ENCODE measurements at places on chromosomes 1 and 21.

DNA sequence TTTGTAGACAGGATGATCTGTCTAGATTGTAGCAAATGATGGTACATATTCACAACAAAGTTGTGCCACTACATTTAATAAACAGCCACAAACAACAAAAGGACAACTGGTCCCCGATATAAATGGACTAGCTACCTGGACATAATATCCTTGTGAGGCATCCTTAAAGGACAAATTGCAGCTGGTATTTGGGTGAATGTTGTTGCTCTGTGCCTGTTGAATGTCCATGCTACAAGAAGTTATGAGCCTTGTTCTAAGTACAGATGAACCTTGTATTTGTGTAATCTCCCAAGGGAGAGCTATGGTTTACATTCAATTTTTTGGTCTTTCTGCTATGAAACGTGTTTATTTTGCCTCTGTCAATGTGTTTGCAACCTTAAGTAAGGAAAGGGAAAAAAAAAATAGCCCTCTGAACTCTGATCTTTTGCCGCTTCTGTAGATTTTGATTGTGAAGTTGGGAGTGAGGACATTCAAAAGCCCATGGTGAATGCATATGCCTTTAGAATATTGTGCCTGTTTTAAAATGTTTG is 26.5 kb downstream of the SFT2D2 start:
- DNase-seq: no peak

DNA sequence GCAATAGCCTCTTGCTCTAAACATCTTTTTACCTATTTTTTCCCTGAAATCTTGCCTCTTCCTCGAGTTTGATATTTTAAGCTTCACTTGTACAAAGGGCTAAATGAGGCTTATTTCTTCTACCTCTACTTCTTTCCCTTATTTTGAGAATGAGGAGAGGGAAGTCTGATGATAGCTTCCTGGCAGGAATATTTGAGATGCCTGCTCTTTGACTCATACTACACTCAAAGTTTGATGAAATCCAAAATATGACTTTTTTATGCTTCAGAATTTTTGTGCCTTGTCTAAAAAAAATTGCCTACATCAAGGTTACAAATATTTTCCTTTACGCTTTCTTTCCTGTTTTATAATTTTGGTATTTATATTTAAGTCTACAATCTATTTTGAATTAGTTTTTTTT is 624.4 kb upstream of the PLXNA2 start:
- DNase-seq: no peak

GRCh38 chr21:44377922-44378645 is 24.7 kb downstream of the TRPM2 start:
- no peak for DNase-seq

GRCh38 chr1:62381831-62382657 is 54.8 kb upstream of the USP1 start:
- DNase-seq: no peak

GRCh38 chr1:101820071-101820470 is 176.7 kb downstream of the OLFM3 start:
- DNase-seq: peak; percentile 87

DNA sequence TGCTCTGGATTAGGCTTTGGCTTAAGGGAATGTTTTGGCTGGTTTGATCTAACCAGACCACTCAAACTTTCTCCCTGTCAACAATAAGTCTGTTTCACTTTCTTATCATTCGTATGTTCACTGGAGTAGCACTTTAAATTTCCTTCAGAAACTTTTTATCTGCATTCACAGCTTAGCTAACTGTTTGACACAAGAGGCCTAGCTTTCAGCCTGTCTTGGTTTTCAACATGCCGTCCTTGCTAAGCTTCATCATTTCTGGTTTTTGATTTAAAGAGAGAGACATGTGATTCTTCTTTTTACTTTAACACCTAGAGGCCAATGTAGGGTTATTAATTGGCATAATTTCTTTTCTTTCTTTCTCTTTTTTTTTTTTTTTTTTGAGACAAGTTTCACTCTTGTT is 14.9 kb upstream of the CYB5R1 start:
- DNase-seq: no peak

DNA sequence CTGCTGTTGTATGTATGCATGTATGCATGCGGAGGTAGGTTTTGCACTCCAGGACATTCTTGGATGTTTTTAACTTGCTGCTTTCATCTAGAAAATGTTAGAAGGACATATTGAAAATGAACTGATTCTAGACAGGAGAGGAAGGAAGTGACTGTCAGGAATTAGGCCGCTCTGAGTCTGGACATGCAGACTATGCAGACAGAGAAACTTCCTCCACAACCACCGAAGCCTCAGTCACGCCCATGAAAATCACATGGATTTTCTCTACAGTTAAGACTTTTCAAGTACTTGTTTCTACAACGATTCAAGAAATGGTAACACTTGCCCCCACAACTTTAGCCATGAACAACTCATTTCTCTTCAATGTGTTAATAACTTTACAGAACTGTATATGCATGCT is 211.1 kb downstream of the SMYD3 start:
- DNase-seq: no peak

DNA sequence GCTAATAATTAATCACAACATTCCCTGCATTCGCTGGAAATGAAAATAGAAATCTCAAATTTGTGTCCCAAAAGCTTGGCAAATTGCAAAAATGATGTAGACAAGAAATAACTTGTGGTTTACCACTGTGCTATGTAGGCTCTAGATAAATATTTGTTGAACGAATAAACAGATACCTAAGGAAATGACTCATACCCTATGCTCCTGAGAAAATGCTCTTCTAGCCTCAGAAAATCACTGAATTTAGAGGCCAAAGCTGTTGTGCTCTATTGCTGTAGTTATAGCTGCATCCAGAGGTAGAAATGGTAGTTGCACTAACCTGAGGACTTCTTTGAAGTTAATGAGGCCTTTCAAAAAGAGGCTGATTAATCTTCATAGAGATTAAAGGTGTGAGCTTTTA is 142.0 kb upstream of the ZNHIT6 start:
- no peak for DNase-seq

GRCh38 chr1:84997667-84998600 is 1.0 kb upstream of the MCOLN2 start:
- no peak for DNase-seq

DNA sequence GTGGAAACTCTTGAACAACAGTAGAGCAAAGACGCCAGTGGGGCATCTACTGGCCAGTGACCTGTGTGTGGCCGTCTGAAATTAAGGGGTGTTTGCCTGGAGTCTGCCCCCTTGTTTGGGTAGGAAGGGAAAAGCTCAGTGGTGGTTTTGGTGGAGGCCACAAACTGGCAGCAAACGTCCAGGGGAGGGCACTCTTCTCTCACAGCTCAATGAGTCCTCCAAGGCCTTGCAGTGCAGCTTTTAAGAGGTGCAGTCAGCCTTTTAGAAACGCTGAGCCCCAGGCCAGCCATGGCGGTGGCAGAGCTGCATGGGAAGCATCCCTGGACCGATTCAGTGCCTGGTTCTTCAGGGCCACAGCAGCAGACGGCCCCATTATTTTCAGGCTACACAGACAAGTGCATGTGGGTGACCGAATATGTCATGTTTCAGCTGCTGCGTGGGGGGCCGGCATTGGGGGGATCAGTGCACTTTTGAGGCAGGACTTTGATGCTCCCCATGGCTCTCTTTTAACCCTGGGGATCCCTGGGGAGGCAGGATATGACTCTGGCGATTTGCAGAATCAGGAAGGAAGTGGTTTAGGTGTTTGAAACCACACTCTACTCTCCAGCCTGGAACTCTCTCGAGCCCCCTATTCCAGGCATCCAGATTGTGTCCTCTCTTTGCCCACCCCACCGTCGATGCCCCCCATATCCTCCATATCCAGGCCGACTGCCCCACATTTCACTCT is 414.0 kb downstream of the PRDM2 start:
- DNase-seq: peak; percentile 86

- DNase-seq: no peak
These were observed 95.3 kb upstream of the HIVEP3 start for GRCh38 chr1:42013881-42014470.

- no peak for DNase-seq
These were observed 45.7 kb upstream of the FMN2 start for GRCh38 chr1:240046000-240046399.

GRCh38 chr1:174726167-174726879 is 273.4 kb upstream of the CACYBP start:
- peak; percentile 54 for DNase-seq

GRCh38 chr1:22408230-22408629 is 43.4 kb upstream of the ZBTB40 start:
- no peak for DNase-seq

GRCh38 chr1:179831852-179832699 is 45.5 kb downstream of the TOR1AIP2 start:
- DNase-seq: no peak

GRCh38 chr1:61301824-61302657 is 219.7 kb downstream of the NFIA start:
- DNase-seq: no peak

- no peak for DNase-seq
These were observed 30.8 kb downstream of the GORAB start for GRCh38 chr1:170562646-170563338.

GRCh38 chr1:64631346-64632034 is 113.4 kb upstream of the RAVER2 start:
- DNase-seq: peak; percentile 15

GRCh38 chr1:60428127-60428526 is 354.6 kb upstream of the C1orf87 start:
- DNase-seq: no peak

- DNase-seq: peak; percentile 34
These were observed 9.9 kb downstream of the SEC16B start for GRCh38 chr1:177959811-177960515.

- DNase-seq: no peak
These were observed 118.3 kb downstream of the GALNT2 start for GRCh38 chr1:230185076-230186001.

GRCh38 chr1:196685506-196685905 is 33.7 kb downstream of the CFH start:
- DNase-seq: no peak

DNA sequence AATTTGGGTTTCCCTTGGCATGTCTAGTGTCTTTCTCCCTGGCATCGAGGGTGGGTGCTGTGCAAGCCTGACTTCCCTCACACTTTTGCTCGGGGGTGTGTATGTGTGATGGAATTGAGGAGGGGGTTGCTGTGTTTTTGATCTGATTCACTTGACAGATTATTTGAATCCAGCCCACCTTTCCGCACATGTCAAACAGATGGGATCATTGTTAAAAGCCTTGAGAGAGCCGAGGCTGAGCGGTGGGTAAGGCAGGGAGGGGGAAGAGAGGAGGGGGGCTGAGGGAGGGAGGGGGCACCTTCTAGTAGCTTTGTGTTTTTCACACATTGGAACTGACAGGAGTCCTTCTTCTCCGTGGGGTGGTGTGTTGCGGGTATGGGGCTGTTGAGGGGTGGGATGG is 90.0 kb downstream of the PAPPA2 start:
- DNase-seq: no peak

DNA sequence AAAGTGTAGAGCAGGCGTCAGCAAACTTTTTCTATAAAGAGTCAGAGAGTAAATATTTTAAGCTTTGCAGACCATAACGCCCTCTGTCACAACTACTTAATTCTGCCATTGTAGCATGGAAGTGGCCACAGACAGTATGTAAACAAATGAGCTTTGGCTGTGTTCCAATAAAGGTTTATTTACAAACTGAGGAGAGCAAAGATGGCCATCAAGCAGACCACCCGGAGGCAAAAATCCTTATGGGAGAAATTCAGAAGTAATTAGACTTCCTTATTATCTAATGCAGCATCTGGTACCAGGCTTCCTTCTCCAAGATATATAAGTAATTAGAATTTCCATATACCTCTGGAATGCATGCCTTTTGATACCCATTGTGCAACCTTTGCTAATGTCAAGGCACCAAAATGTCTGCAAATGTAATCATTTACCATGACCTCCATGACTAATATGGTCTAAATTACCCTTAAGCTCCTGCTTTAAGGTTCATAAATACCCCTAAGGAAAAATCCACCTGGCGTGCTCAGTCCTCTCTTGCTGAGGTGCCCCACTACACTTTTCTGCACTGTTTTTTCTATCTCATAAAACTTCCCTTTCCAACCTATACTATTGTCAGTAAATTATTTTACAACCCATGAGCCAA is 377.8 kb downstream of the MATN1 start:
- no peak for DNase-seq

GRCh38 chr1:116002781-116003420 is 26.6 kb downstream of the SLC22A15 start:
- DNase-seq: no peak

- no peak for DNase-seq
These were observed 333.9 kb downstream of the SRGAP2C start for GRCh38 chr1:121518726-121519041.

DNA sequence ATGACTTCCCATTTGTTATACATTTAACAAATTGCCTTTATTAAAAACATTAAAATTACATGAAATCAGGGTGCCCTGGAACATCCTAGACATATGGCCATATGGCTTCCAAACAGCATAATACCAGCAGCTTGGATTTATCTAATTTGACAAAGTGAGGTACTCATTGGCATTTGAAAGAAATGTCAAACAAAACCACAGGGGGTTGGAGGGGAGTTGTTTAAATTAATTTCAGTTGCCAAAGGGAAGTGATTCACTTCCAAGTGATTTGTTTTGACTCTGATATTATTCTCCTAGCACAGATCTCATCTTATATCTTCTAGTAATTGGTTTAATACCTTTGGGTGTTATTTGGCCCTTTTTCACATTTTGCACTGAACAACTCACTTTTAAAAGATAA is 24.5 kb upstream of the POU2F1 start:
- peak; percentile 81 for DNase-seq

DNA sequence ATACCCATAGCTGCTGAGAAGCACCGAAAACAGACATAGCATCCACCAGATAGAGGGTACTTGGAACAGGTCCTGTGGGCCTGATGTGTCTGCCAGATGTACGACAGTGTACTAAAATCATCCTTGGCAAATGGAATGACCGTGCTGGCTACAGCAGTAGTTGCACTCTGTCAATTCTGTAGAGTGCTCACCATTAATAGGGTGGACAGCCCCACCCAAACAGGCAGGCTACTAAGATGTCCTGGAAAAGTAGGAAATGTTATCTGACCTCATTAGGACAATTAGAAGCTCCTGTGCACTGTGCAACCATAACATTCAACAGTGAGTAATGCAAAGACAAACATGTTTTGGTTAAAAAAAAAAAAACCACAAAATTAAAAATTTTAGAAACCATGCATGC is 106.2 kb downstream of the PTPN14 start:
- DNase-seq: no peak

- no peak for DNase-seq
These were observed 160.2 kb downstream of the PRDM16 start for GRCh38 chr1:3229081-3229725.
